Stimulated activated CD4-positive, alpha-beta T cell treated with anti-CD3 and anti-CD28 coated beads, TNF-alpha, amount 100 ng/mL, for 24 hours (primary cell): ENCODE measurements at places on chromosomes 5 and 9.

DNA sequence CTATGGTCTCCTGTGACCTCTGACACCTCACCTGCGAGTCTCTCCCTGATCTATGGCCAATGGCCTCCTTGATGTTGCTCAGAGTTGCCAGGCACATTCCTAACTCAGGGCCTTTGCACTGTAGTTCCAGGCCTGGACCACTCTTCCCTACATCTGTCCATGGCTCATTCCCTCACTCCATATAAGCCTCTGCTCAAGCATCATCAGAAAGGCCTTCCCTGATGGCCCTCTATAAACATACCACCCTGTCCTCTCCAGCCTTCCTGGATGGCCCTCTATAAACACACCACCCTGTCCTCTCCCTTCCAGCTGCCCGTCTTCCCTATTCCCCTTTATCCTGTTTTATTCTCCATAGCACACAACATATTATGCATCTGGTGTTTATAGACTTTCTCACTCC lies 102.8 kb downstream of the GTF3C4 start:
- no peak for DNase-seq

DNA sequence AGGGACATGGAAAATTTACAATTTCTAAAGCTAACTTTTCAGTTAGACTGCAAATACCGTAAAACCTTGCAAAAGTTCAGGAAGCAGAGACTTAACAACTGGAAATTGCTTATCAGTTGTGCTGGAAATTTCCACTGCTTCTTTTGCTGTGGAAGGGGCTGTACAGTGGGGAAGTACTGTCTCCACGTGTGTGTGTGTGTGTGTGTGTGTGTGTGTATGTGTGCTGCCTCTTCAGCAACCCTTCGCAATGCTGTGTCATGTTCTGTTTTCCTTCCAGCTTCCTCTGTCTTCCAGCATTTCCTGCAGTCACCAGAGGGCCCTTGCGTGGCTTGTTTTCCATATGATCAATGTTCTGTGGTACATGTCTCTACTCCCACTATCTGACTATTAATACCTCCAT lies 87.5 kb upstream of the RANBP3L start:
- no peak for DNase-seq

DNA sequence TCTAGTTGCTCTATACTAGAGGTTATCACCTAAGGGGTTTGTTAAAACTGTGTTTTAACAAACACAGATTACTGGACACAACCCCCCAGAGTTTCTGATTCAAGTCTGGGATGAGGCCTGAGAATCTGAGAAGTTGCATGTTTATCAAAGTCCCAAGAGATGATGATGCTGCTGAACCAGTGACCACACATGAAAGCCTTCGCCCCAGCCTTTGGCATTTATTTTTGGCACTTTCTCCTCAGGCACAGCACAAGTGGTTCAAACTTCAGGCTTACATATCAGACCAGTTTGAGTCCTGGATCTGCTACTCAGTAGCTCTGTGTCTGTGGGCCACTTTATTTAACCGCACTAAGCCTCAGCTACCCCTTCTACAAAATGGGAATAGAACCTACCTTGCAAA lies 407.2 kb upstream of the PIK3R1 start:
- no peak for DNase-seq

DNA sequence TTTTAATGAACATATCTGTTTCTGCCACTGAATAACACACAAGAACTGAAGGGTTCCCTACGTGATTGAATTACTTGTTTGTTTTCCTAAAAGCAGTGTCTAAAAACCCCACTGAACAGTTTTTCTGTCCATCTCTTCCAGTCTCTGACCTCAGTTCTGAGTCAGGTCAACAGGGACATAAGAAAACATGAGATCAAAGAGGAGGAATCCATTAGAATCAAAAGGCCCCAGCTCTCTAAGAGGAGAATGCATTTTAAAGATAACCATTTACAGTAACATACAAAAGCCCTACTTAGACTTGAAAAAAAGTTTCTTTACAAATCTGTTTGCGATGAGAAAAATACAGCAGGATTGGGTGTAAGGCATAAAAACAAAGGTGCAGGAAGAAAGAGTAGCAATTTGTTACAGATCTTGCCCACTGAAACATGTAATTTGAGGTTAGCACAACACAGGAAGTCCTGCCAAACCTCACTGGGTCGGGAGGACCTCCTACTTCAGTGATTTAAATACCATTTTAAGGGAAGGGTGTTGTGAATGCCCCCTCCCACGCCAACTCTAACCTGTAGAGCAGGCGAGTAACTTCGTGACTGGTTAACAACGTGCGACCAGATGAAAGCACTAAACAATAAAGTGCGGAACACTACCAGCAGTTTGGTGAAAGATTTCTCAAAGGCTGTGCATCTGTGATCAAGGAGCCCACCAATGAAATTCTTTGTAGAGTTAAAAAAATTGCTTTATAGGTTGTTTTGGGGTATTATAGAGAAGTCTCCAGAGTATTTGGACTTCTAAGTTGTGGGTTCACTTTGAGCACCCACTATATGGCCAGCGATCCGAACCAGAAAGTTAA lies 1.3 kb downstream of the QSOX2 start:
- DNase-seq = peak; percentile 42

- DNase-seq = no peak
Measured at GRCh38 chr5:56987171-56987570, 35.2 kb upstream of the MIER3 start.
